Cardiac fibroblast (primary cell): ENCODE measurements at places on chromosomes 5 and 9.
A peak's percentile ranks its signal among the peaks of the same experiment; 100 is the strongest.

DNA sequence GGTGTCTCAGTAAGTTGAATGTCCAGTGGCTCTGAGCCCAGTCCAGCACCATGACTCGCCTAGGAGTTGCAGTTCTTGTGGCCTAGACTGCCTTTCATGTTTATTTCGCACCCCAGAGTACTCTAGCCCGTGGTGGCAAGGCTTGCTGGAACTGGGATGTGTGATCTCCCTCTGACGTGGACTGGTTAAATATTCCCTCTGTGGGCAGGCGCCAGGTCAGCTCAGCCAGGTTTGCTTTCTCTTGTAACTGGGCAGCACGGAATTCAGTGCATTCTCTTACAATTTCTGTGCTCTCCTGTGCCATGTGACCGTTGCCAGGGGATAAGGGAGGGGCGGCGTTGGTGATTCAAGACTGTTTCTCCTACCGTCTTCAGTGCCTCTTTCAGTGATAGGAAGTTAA, 270.8 kb downstream of the KDM4C start:
- DNase-seq = peak; percentile 7

GRCh38 chr9:79610019-79610631, 38.4 kb downstream of the TLE4 start:
- no peak for DNase-seq

GRCh38 chr5:6875376-6875775, 162.1 kb downstream of the TENT4A start:
- DNase-seq = no peak

- no peak for DNase-seq
Observed at GRCh38 chr5:34804913-34805312, 34.1 kb upstream of the TTC23L start.

DNA sequence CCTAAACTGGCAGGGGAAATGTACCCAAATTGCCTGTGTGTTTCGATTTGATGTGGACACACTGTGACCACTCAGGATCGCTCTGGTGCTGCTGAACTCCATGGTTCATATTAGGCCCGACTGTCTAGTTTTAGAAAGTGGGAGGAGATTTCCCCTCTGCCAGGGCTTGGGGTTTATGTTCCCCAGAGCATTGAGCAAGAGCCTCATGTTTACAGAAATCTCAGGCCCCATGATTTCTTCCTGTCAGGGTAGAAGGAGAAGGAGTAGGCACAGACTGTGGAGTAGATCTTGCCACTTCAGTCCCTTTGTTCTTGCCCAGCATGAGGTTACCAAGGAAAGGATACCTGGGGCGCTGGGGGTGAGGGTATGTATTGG, 40.8 kb upstream of the GLRX start:
- DNase-seq = peak; percentile 90

DNA sequence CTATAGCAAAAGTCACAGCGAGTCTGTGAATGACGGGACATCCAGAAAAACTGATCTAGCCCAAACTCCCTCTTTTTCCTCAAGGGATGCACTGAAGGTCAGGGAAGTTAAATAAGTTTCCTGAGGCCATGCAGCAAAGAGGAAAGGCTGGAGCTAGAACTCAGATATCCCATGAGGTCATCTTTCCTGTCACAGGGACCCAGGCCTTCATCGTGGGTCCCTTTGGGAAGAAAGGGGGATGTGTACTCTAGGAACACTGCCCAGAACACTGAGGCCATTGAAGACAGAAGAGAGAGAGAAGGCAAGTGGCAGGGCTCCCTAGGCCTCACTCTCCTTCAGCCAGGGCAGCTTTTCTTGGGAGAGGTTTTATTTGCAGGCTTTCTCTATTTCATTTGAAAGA, 182.0 kb downstream of the EBF1 start:
- no peak for DNase-seq

GRCh38 chr5:82639393-82640144, 361.4 kb upstream of the RPS23 start:
- peak; percentile 21 for DNase-seq

DNA sequence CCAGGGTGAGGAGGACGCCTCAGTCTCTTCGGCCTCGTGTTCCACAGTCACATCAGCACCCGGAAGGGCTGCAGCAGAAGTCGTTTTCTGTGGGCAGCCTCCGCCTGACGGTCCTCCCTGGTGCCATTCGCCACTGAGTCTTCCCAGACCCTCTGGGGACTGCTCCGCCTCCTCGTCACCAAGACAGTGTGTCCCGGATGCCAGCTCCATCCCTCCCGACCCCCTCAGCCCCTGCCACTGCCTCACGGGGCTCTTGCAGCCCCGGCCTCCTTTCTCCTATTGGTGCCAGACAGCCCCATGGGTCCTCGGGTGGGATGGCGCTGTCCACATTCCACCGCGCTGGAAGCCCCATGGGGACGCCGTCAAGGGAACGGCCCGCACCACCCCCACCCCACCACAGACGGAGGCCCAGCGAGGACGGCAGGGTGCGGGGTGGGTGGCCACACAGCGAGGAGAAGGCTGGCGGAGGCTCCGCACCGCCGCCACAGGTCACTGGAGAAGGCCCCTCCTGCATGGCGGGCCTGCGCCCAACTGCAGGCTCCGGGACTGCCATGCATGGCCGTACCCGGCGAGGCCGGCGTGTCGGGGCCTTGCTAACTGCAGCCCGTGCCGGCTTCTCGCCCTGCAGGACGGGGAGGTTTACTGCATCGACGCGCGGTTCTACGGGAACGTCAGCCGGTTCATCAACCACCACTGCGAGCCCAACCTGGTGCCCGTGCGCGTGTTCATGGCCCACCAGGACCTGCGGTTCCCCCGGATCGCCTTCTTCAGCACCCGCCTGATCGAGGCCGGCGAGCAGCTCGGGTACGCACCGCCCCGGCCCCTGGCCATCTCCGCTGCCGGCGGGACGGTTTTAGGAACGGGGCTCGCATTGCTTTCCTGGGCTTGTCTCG, 43.6 kb upstream of the CACNA1B start:
- no peak for DNase-seq

DNA sequence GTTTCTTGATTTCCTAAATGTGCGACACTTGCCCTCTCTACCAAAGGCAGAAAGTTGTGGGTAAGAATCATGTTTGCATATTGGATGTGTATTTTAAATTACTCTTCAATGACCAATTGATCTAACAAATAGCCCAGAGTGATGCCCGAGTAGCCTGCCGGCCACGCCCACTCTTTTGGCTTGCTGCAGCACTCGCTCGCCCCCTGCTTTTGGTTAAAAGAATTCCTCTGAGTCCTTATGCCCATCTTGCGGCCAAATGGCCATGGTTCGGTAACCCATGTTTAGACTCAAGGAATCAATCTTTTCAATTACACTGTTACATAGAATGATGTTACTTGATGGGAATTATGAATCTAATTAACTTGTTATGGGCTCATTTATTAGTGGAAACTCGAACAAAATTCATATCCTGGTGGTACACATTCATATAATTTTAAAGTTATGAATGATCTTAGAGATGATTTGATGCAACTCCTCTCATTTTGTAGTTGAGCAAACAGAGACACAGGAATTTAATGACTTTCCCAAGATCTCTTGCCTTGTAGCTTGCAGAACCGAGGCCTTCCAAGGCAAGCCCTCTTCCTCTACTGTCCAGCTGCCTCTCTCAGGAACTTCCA, 36.5 kb downstream of the PPIC start:
- peak; percentile 63 for DNase-seq

DNA sequence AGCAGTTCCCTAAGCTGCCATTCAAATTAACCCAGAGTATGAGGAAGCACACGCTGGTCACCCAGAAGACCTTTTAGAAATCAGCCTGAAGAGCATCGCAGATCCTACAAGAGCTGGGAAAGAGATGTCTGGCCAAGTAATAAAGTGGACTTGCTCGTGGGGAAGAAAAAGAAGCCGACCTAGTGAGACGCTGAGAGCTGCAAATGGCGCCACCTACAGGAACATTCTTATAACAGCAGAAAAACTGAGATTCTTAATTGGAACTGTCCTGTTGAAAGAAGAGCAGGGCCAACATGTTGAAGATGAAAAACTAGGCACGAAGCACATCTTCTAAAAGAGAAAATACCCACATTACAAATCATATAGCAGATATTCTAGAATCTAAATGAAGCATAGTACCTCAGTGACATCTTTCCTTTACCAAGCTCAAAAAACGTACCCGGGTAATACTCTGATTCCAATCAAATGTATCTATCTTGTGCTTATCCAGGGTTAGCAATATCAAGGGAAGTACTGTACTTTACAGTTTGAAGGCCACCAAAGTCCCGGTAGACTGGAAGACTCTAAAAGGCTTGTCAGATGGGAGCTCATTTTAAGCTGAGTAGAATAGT, 3.9 kb upstream of the GNAQ start:
- DNase-seq = peak; percentile 88

GRCh38 chr9:133121198-133121914, at the start of gene RALGDS:
Gene RALGDS (minus strand): TSS chr9:133121240. CDS start chr9:133121154, 86 bp downstream.
- peak; percentile 86 for DNase-seq

GRCh38 chr5:10317825-10318682, 10.4 kb upstream of the CMBL start:
- no peak for DNase-seq

GRCh38 chr9:136119061-136119882, 597 bp upstream of the TMEM250 start:
- DNase-seq = peak; percentile 35
